ENCODE measurements at places on chromosomes 2 and 18.
A peak's percentile ranks its signal among the peaks of the same experiment; 100 is the strongest.

GRCh38 chr2:120253021-120253882 lies 600 bp downstream of the RALB start:
- DNase-seq = peak; percentile 60

- DNase-seq = no peak
Measured at GRCh38 chr2:239312081-239312511, 88.7 kb downstream of the HDAC4 start.

DNA sequence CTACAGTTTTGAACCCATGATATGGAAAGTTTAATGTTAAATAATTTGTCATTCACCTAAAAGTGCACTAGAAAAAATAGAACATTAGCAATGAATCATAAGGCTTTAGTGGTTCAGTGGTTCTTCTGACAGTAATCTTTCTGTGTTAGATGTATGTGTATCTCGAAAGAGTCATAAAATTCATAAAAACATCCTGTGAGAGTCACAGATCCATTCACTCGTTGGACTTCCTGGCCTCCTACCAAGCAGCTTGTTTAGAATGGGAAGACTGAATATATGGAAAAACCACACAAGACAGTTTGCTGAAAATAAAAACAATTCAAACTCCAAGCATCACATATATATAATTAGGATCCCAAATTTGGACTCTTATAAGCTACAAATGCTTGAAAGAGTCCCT lies 34.8 kb downstream of the ADNP2 start:
- peak; percentile 4 for DNase-seq

DNA sequence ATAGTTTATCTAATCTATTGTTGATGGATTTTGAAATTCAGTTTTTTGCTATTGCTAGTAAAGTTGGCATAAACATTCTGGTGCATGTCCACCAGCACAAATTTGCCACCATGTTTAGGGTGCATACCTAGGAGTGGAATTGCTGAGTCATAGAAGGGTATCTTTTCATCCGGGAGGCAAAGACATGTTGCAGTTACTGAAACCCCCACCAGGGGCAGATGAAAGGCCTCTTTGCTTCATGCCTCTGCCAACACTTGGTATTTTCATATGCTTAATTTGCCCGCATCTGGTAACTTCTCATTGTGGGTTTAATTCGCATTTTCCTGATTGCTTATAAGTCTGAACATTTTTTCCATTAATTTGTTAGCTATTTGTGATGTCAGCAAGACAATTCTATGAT lies 8.2 kb downstream of the DCC start:
- peak; percentile 42 for DNase-seq

GRCh38 chr2:218218268-218219185 lies 1.5 kb downstream of the ARPC2 start:
- DNase-seq = no peak

- no peak for DNase-seq
Measured at GRCh38 chr18:23405636-23406035, 47.5 kb upstream of the RIOK3 start.

GRCh38 chr2:30098266-30099005 lies 48.4 kb upstream of the YPEL5 start:
- no peak for DNase-seq

- no peak for DNase-seq
Measured at GRCh38 chr2:24771764-24772586, 21.2 kb downstream of the PTRHD1 start.

GRCh38 chr2:16246281-16246850 lies 306.0 kb downstream of the MYCN start:
- no peak for DNase-seq

DNA sequence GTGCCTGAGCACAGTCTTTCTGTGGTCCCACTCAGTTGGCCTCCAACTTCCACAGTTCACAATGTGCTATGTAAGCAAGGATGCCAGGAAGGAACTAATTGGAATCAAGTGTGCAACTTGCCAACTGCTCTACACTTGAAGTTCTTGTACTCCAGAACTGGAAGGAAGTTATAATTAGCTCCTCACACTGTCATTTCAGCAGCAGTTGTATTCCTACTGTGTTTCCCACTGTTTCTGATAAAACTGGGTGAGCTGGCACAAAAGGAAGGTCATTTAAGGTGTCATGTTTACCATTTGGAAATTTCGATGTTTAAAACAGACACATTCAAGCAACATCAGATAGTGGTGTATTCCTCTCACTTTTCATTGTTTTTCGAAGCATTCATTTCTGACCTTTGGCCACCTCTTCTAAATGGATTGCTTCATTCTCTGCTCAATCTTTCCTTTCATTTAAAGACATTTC lies 84.2 kb downstream of the ANTXR1 start:
- no peak for DNase-seq

DNA sequence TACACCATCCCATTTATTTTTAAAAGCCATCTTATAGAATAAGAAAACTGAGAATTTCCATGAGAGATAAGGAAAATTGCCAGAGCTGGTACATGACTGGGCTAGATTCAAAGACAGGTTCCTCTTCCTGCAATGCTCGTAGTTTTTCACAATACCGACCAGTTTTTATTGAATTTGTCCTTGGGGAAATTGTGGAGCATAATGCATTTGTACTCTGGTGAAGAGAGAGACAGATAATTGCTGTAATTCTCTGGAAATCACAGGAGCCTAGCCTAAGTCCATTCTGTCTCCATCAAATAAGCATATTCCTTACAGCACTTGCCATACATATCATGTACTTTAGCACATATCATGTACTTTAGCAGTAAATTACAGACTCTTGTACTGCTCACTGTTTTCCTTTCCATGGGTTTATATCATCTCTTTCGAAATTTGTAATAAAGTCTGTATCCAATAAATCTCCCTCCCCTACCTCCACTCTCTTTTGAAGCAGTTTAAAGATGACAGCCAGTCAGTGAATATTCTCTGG lies 355.2 kb downstream of the CNTNAP5 start:
- DNase-seq = no peak

GRCh38 chr2:16655445-16655837 lies 10.2 kb downstream of the CYRIA start:
- no peak for DNase-seq

- DNase-seq = no peak
Measured at GRCh38 chr2:137775529-137775928, 188.7 kb upstream of the HNMT start.

DNA sequence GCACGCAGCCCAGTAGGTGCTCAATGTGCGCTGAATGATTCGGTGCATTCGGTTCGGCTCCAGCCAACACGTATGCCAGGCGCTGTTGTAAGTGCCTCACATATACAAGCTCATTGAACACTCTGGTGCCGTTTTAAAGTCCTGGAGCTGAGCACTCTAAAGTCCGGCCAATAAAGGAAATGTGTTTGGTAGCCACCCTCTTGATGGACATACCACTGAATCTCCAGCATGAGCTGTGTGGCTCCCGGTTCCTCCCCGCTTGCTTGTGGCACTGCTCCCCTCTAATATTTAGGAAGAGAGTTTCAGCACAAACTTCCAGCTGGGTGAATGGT lies 112.1 kb downstream of the MCFD2 start:
- no peak for DNase-seq

- DNase-seq = no peak
Measured at GRCh38 chr18:48813833-48814489, 136.8 kb downstream of the SMAD7 start.

GRCh38 chr2:152234277-152234676 lies 58.7 kb upstream of the STAM2 start:
- no peak for DNase-seq

GRCh38 chr18:79405781-79406575 lies 10.2 kb downstream of the NFATC1 start:
- DNase-seq = no peak

- DNase-seq = no peak
Measured at GRCh38 chr2:173109253-173110188, 33.9 kb downstream of the MAP3K20 start.

Measured in SK-MEL-5 (cell line).